ENCODE measurements at places on chromosomes 2 and 18.

GRCh38 chr2:31200972-31201371 lies 16.3 kb downstream of the CAPN14 start:
- no peak for DNase-seq

GRCh38 chr2:2910259-2910658 lies 467.4 kb downstream of the EIPR1 start:
- no peak for DNase-seq

GRCh38 chr2:28355521-28356094 lies 37.0 kb upstream of the FOSL2 start:
- no peak for DNase-seq

GRCh38 chr2:200003444-200003843 lies 48.1 kb downstream of the MAIP1 start:
- DNase-seq, result no peak

Data from D721Med (cell line).